ENCODE measurements at places on chromosomes 2 and 18. TPM values are rescaled to one million over a fixed set of nuclear protein-coding genes. Genes with fewer than 3 reads are reported as not detected.

GRCh38 chr2:232929303-232930058 lies 59.4 kb downstream of the SNORC start:
- no peak for DNase-seq

Gene BMP10
- not detected for polyA plus RNA-seq

Gene DHRS9
- 0.09 TPM for polyA plus RNA-seq

- DNase-seq: no peak
These were observed 56.0 kb upstream of the NFU1 start for GRCh38 chr2:69493268-69493667.

DNA sequence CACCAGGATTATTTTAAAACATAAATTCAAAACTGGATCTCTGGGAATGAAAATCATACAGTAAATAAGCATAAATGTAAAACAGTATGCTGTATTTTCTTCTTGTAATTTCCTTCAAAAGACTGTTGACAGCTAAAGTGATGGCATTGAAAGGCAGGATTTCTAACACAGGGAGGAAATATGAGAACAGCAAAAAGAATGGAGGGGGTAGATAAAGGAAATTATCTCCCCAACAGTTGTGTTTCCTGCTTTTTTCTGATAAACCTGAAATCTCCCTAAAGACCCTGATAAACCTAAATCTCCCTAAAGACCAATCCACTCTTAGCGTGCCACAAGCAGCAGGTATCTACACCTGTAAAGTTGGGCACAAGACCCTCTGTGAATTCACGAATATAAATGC lies 50.8 kb downstream of the PIAS2 start:
- DNase-seq: no peak

- DNase-seq: no peak
These were observed 45.4 kb upstream of the PTMA start for GRCh38 chr2:231662811-231663457.
